ENCODE measurements at places on chromosomes 7 and 10.

DNA sequence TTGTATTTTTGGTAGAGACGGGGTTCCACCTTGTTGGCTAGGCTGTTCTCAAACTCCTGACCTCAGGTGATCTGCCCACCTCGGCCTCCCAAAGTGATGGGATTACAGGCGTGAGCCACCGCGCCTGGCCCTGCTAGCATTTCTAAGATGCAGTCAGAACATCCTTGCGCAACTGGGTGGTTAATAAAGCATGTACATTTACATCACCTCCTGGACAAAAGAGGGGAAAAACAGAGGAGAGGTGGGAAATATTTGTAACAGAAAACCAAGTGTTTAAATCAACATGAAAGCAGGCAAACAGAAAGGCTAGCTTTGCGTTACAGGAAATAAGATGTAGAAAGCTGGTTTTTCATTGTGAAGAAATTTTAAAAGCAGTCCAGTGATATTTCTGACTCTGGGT, 220.9 kb upstream of the KMT2E start:
- no peak for DNase-seq

DNA sequence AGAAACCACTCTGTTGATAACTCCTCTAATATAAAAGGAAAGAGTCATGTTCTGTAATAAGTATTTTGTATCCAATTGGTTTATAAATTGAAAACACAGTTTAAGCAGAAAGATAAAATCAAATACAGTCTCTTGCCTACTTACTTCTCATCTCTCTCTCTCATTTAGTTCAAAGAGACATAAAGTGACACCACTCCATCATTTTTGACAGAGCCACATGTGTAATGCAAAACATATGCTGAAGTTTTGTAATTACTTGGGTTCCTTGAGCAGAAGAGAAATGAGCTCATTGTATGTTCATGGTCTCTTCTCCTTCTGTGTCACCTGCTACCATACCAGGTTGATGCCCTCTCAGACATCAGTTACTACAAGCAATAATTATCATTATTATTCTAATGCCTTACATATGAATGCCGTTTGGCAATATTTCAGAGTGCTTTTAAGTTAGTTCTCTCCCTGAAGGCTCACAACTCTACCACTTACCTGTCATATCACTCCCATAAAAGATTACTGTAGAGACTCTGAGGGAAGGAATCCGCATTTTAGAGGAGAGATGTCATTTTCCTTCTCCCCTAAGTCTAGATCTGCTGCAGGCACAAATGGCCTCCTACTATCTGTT, 59.9 kb upstream of the SKAP2 start:
- no peak for DNase-seq

GRCh38 chr7:1852517-1853430, 182.7 kb downstream of the ELFN1 start:
- no peak for DNase-seq

- DNase-seq, result no peak
These were observed 111.8 kb downstream of the WDR11 start for GRCh38 chr10:120962756-120963593.

DNA sequence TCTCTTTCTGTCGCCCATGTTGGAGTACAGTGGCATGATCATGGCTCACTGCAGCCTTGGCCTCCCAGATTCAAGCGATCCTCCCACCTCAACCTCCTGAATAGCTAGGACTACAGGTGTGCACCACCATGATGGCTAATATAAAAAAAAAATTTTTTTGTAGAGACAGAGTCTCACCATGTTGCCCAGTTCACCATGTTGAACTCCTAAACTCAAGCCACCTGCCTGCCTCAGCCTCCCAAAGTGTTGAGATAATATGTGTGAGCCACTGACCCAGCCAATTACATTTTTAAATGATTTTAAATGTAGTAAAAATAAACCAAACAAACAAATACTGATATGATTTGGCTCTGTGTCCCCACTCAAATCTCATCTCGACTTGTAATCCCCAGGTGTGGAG, 101.7 kb upstream of the LEP start:
- DNase-seq, result no peak

DNA sequence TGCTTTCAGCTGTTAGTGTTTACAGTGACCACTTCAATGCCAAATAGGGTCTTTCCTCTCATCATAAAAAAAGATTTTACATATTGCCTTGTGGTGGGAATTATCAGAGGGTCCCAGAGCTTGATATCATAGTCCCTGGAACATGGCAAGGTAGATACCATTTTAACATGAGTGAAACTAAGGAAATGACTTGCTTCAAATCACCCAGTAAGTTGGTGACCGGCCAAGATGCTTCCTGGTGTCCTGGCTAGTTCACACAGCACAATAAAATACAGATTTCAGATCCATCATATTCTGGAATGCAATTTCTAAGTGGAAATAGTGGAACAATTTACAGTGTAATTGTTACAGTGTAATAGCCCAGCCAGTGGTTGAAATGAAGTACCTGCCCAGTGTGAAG, 36.6 kb downstream of the CNNM1 start:
- DNase-seq, result no peak

GRCh38 chr10:26697922-26698608, 564 bp downstream of the PDSS1 start:
- DNase-seq, result no peak

DNA sequence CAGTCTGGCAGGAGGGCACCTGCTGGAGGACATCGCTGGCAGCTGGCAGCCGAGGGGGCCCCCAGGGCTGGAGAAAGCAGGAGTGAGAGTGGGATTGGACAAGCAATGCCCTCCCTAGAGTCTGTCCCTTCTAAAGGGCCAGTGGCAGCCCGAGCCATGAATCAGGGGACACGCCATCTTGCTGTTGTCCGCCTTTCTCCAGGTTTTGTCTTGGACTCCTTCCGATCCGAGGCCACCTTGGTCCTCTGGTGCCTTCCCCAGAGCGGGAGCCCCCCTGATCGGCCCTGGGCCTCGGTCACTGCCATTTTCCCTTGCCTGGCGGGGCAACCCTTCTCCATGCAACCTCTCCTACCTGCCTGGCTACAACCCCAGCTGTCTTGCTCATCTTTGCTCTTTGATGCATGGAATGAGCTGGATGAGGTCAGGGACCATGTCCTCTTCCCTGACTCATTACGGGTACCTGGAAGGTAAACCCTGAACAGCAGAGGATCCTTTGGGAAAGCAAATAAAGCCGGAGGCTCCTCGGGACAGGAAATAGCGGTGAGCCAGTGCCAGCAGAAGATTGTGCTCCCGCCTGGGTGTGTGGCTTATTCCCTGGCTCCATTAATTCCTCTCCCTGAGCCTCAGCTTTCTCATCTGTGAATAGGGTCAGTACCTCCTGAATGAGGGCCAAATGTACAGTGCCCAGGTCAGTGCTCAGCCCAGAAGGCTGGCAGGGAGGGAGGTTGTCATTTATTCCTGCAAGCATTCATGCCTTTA, 112.0 kb downstream of the GRK5 start:
- DNase-seq, result no peak

GRCh38 chr7:93196336-93196735, 29.9 kb downstream of the HEPACAM2 start:
- no peak for DNase-seq

GRCh38 chr10:47127188-47127785, 172.7 kb upstream of the GDF10 start:
- no peak for DNase-seq

- no peak for DNase-seq
These were observed 32.1 kb upstream of the ELAPOR2 start for GRCh38 chr7:87091487-87092066.

DNA sequence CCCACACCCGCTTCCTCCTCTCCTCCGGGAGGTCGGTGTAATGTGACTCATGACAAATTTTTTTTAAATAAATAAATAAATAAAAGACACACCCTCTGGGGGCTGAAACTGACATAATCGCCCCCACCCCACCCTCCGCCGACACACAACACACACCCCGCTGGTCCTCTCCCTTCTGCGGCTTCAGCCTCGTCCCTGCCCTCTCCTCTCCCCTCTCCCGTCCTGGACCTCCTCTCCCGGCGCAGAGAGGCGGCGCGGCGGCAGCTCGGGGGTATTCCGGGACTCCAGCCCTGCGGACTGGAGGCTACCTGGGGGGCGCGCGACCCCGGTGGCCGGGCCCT, 686 bp downstream of the ABI1 start:
- peak; percentile 57 for DNase-seq

GRCh38 chr7:96187735-96188134, 134.2 kb downstream of the SLC25A13 start:
- no peak for DNase-seq

DNA sequence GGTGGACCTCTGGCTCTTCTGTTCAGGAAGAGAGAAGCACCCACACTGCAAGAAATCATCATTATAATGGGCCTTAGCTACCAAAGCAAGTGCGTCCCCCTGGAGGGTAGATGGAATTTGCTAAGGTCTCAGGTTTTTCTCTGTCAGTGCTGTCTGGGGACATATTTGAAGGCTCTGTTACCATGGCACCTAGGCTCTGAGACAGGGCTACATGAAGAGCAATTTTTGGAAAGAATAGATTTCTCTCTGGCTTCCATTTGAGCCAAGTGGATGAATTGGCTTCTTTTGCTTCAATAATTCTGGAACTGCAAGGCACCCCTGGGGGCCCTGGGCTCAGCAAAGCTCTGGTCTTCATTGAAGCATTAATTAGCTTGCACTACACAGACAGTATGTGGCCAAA, 349.1 kb upstream of the GALNT17 start:
- DNase-seq, result no peak

- DNase-seq, result no peak
These were observed 88.7 kb downstream of the HIP1 start for GRCh38 chr7:75650062-75650461.

DNA sequence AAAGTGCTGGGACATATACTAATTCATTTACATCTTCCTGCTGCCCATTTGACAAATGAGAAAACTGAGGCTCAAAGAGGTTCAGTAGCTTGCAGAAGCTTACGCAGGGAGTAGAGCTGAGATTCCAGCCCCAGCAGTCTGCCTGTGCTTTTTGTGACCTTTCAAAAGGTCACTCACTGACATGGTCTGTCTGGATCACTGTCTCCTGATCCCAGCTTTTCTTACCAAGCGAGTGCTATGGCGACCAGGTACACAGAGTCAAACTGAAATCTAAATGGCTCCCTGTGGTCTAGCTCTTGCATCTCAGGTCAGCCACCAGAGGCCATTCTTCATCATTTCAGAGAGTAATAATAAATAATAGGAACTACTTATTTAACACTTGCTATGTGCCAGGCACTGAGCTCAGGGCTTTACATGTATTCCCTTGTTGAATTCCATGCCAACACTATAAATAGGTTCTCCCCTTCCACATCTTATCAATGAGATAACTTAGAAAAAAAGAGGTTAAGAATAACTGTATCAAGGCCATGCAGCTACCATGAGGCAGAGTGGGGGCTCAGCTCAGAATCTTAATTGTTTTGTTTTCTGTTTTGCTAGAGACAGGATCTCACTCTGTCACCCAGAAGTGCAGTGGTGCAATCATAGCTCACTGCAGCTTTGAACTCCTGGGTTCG, 381.0 kb downstream of the CALN1 start:
- DNase-seq, result no peak

DNA sequence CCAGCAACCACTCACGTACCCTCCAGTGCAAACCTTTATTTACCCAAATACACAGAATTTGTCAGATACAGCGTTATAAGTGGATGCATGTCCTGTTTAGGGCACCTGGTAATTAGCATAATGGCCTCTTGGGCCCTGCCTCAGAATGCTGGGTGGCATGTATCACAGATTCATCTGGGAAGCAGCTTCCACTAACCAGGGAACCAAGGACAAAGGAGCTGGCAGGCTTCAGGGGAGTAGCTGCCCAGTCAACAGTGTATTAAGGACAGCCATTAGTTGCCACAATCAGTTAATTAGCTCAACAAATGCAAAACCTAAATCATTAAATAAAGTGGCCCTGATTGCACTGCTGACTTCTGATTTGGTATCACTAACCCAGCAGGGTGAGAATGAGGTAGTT, 105.7 kb downstream of the RAPGEF5 start:
- DNase-seq, result no peak

- no peak for DNase-seq
These were observed 16.7 kb upstream of the CLIP2 start for GRCh38 chr7:74272305-74273038.

- DNase-seq, result no peak
These were observed 69.0 kb upstream of the NPVF start for GRCh38 chr7:25297278-25297677.

DNA sequence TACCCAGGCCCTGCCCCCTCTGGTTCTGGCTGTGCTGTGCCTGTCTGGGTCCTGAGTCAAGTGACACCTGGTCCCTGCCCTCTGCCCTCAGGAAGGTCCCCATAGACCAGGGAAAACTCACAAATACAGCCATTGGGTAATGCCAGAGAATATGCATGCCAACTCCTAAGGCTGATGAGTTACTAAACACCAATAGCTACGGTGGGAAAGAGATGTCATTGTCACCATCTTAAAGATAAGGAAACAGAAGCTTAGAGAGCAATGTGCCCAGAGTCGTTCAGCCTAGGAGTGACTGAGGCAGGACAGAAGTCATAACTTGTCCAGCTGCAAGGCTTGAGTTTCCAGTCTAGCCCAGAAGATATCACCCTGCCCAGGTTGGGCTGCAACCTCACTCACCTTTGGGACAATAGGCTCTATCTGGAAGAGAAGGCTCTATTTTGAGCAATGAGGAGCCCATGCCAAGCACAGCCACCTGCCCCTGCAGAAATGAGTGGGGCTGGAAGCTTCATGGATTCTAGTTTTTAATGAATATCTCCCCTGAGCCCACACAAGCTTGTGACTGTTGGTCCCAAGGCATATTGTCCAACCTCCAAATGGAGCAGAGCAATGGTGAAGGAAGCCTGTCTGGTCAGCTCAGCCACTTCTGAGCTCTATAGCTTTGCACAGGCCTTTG, 42.6 kb downstream of the ZNF273 start:
- no peak for DNase-seq

DNA sequence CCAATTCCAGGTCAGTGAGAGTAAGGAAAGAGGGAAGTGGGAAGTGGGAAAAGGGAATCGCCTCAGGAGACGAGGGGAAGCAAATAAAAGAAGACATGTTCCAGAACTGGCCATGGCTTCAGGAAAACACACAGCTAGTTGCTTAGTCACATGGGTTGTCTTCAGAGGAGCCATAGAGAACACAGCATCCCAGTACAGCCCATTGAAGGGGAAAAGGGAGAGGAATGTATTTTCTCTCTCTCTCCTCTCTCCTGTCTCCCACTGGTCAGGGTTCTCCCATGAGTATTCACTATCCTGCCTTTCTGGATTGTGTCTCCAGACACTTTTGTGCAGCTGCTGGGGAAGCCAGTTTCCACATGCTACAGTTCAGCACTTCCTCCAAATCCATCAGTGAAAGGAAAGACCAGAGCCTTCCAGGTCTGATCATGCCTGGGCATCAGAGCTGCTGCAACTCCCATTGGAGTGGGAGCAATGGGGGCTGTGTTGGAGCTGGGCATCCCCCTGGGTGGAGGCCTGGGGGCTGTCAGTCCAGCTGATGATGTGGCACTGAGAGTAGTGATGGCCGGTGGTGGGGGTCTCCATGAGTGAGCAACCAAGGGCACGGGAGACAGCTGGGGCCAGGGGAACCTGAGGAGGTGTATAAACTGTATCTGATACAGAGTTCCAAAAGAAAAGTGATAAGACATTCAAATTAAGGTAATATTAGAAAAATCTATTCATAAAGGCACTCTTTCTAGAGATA, 38.6 kb downstream of the MAP3K8 start:
- no peak for DNase-seq

GRCh38 chr7:99034932-99035722, 108.8 kb downstream of the SMURF1 start:
- no peak for DNase-seq
